CD4-positive, alpha-beta memory T cell (primary cell): ENCODE measurements at places on chromosomes 13 and 19. TPM values are rescaled to one million over a fixed set of nuclear protein-coding genes. Genes with fewer than 3 reads are reported as not detected.
A peak's percentile ranks its signal among the peaks of the same experiment; 100 is the strongest.

DNA sequence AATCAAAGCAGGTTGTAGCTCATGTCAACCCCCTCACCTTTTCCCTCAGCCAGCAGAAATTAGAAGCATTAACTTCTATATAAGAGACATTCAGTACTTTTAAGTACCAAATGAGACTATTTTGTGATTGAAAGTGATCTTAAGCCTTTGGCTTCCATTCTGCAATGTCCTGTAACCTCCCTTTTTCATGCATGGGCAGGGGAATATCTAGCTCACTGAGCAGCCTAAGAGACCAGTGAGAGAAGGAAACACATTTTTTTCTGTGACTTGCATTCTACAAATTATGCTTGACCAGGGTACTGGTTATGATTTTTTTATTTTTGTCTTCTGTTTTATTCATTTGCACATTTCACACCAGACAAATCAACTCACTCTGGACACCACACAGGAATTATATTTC, 369.6 kb downstream of the KCTD12 start:
- no peak for DNase-seq

Gene ZNF221
- polyA plus RNA-seq = 1.0 TPM

Gene RGS9BP
- polyA plus RNA-seq = 0.25 TPM

- no peak for DNase-seq
Observed at GRCh38 chr19:49681830-49682229, 4.8 kb downstream of the PRMT1 start.

DNA sequence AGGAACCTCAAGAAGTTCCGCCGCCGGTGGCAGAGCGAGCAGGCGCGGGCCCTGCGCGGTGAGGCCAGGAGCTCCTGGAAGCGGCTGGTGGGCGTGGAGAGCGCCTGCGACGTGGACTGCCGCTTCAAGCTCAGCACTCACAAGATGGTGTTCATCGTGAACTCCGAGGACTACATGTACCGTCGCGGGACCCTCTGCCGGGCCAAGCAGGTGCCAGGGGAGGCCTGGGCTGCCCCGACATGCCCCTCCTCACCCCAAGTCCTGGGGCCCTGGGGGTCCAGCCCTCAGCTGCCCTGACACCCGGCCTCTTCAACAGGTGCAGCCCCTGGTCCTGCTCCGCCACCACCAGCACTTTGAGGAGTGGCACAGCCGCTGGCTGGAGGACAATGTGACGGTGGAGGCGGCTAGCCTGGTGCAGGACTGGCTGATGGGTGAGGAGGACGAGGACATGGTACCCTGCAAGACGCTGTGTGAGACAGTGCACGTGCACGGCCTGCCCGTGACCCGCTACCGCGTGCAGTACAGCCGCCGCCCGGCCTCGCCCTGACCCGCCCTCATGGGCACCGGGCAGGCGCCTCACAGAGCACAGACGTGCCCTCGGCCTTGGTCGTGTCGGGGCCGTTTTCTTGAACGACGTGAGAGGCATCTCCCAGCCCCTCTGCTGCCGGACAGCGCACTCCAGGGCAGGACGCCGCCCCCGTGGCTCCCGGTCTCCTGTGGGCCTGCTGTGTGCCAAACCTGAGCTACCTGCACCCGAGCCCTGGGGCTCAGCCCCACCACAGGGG, 10.4 kb upstream of the F2RL3 start:
- no peak for DNase-seq

Gene CATSPERD
- polyA plus RNA-seq = not detected

DNA sequence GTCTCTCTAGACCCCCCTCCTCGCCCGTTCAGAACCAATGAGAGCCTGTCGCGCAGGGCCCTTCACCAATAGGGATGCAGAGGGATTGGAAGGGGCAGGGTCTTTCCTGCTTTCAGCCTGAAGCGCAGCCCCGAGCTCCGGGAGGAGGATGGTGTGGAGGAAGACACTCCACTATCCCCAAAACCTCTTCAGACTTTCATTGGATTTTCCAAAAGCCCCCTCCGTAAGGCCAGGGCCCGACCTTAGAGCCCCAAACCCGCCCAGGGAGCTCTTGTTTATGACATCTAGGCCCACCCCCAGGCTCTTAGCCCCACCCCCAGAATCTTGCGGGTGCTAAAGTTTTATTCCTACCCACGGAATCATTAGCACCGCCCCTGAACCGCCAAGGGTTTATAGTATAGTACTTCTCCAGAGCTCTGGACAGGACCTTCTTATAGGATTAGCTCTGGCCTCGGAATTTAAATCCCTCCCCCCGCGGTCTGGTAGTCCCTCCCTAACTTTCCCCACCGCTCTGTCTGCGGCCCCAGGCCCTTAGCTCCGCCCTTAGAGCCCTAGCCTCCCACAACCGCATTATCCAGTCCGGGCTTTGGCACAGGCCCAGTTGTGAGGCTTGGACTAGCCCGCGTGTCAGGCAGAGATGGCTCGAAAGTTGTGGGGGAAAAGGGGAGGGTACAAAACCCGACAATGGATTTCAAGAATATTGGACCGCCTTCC, 6.6 kb upstream of the EML2 start:
- peak; percentile 79 for DNase-seq

- DNase-seq = no peak
Observed at GRCh38 chr13:75055296-75055695, 426.7 kb downstream of the TBC1D4 start.

Gene LATS2
- 0.25 TPM for polyA plus RNA-seq

GRCh38 chr13:72514146-72514545, 213.3 kb downstream of the MZT1 start:
- no peak for DNase-seq
